ENCODE measurements at places on chromosomes 11 and 22.

GRCh38 chr11:69940246-69940610 lies 121.0 kb upstream of the FGF3 start:
- no peak for DNase-seq

DNA sequence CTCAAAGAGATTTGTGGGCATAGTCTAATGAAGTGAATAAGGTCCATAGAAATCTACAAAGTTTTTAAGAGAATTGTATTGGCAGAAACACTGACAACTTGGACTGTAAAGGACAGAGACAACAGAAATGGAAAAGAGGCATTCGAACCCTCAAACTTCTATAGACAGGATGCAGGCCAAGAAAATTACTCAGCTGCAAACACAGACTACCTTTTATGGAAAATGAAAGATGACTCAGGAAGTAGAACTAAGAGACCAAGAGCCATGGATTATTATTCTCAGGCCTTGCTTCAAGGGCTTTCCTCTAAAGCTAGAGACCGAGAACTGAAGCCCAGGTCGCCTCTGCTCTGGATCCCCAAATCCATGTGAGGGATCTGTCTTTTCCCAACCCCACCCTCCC lies 3.8 kb upstream of the PELI3 start:
- no peak for DNase-seq

- DNase-seq: no peak
Observed at GRCh38 chr11:82405421-82405820, 328.2 kb downstream of the FAM181B start.

DNA sequence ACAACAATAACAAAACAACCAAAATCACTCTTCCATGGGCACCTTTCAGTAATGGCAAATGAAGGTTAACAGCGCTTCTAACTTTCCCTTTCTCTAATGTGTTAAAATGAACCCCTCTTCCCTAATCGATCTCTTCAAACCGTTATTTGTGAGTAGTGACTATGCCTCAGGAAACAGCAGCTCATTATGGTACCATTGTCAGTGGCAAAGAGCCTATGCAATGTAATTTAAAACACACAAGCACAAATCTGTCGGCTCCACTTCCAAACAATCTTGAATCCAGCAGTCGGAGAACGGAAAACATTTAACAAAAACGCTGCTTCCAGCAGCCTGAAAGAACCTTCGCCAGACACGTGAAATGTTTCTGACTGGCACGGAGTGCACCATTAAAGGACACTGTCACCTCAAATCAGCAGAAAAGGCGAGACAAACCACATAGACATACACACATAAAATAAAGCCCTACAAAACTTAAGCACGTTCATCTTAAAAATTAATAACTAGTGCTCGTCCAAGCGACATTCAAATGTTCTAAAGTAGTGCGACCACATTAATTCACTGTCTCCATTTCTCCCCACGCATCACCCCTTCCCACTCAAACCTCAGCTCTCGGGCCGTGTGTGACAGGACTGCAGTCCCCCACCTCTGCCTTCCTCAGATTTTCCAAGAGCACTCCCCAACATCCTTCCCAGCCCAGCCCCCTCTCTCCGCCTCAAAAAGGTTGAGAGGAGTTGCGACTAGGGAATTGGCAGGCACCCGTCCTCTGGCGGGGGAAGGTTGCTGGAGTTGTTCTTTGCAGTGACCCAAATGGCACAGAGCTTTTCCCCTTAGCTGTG lies 748 bp downstream of the RAB30 start:
- DNase-seq: peak; percentile 18

DNA sequence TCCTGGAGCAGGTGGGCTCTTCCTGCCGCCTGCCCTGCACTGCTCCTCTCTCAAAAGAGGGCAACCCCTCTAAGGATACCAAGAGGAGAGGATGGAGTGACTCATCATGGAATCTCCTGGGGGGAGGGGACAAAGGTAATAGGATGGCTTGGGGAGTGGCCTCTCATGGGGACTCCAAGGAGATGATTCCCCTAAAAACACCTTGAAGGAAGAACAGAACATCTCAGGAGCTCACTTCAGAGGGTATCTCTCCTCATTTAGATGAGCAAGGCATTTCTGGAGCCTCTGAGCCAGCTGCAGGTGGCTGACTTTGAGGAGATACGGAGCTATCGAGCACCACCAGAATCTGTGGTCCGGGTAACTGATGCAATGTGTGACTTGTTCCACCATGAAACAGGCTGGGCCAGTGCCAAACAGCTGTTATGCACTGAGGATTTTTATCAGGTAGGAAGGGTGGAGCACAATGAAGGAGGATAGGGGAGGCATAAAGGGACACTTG lies 40.2 kb downstream of the RRP8 start:
- peak; percentile 7 for DNase-seq
